Muscle of leg (tissue), 16 donors: ENCODE measurements at places on chromosomes 12 and 14. TPM values are rescaled to one million over a fixed set of nuclear protein-coding genes. Genes with fewer than 3 reads are reported as not detected.
A peak's percentile ranks its signal among the peaks of the same experiment; 100 is the strongest.

The EID3 gene
- 2.7 TPM for total RNA-seq

The LBHD2 gene
- total RNA-seq: 0.09 TPM

The SERPINA5 gene
- 0.18 TPM for total RNA-seq

The TGFB3 gene
- 109 TPM for total RNA-seq

The SERPINA10 gene
- total RNA-seq: not detected

The PABPN1 gene
- total RNA-seq: 58.2 TPM

GRCh38 chr12:77218278-77218677 is 152.9 kb upstream of the E2F7 start:
- no peak for DNase-seq

- DNase-seq: no peak
Measured at GRCh38 chr12:34405286-34406227, 383.3 kb downstream of the ALG10 start.

- peak; percentile 85 for DNase-seq
Measured at GRCh38 chr14:59407246-59408010, 57.8 kb downstream of the GPR135 start.

DNA sequence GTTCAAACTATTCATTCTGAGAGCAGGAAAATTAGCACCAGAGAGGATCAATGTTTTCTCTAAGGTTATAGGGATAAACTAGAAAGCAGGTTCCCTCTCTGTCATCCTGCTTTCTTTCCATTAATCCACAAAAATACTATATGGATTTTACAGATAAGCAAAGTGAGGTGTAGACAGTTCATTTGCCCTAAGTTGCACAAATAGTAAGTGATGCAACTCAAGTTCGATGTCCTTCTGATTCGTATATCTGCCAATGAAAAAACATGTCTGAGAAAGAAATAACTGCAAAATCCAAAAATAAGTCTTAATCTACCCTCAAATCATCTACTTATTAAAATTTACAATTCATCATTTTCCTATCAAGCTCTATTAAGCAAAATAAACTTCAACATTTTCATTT is 254.6 kb upstream of the USP15 start:
- DNase-seq: no peak

GRCh38 chr14:89933002-89933401 is 21.5 kb downstream of the EFCAB11 start:
- no peak for DNase-seq

- no peak for DNase-seq
Measured at GRCh38 chr14:53002576-53002975, 51.7 kb upstream of the FERMT2 start.

- DNase-seq: no peak
Measured at GRCh38 chr12:116299064-116299463, 21.6 kb upstream of the MED13L start.

DNA sequence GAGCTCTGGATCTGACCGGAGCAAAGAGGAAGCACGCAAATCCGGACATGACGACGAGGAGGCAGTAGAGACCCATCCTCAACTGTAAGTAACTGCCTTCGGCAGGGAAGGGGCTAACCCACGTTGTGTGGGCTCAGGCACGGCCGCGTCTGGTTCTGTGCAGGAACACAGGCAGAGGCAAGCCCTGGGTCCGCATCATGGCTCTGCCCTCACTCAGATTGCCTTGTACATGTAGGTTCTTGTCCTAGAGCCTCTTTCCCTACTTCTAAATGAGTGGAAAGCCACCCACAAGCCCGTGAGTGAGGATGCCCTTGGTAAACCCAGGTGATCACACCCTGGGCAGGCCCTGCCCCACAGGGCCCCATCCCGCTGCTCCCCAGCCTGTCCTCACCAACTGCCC is 8.9 kb upstream of the RPLP0 start:
- no peak for DNase-seq

GRCh38 chr12:78584695-78585094 is 279.9 kb upstream of the SYT1 start:
- DNase-seq: no peak

- DNase-seq: no peak
Measured at GRCh38 chr12:49599961-49600360, 5.5 kb downstream of the FAM186B start.

- DNase-seq: no peak
Measured at GRCh38 chr12:124423761-124424515, 129.0 kb downstream of the RFLNA start.

DNA sequence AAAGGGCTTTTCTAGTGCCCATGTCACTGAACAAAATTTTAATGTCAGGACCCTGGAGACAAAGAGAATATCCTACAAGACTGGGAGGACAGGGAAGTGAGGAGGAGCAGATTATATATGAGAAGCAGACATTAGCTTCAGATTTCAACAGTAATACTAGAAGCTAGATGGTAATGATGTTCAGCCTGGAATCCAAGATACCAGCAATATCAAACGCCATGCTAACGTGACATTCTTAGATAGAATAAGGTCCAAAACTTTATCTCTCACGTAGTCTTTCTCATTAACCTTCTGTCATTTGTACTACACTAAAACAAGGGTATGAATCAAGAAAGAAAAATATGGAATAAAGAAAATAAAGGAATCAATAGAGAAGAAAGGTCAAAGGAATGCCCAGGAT is 18.7 kb downstream of the SOS2 start:
- DNase-seq: no peak
